ENCODE measurements at places on chromosomes 1 and 21. TPM values are rescaled to one million over a fixed set of nuclear protein-coding genes. Genes with fewer than 3 reads are reported as not detected.

The OR2T2 gene
- not detected for total RNA-seq

The KRTAP19-3 gene
- total RNA-seq = not detected

The SAMSN1 gene
- total RNA-seq = 92.3 TPM

The GUCA2A gene
- total RNA-seq = not detected

The MAP3K21 gene
- total RNA-seq = 5.0 TPM

The RSPH1 gene
- not detected for total RNA-seq

The NTRK1 gene
- total RNA-seq = 3.6 TPM

The NID1 gene
- total RNA-seq = 0.08 TPM

The COL24A1 gene
- total RNA-seq = not detected

The DDX20 gene
- total RNA-seq = 23.8 TPM

The TMEM82 gene
- total RNA-seq = not detected

The GJA4 gene
- total RNA-seq = not detected

The TMEM63A gene
- total RNA-seq = 31.3 TPM

The ZNF648 gene
- not detected for total RNA-seq

The THEM5 gene
- not detected for total RNA-seq

The ARTN gene
- not detected for total RNA-seq

The LCK gene
- total RNA-seq = 279 TPM

The STIL gene
- total RNA-seq = 22.2 TPM

The CHIA gene
- not detected for total RNA-seq

The CRABP2 gene
- total RNA-seq = 0.89 TPM

The LMX1A gene
- not detected for total RNA-seq

The SLC25A34 gene
- 0.75 TPM for total RNA-seq

The SFN gene
- 0.27 TPM for total RNA-seq

The CD48 gene
- 307 TPM for total RNA-seq

The C1orf94 gene
- not detected for total RNA-seq

The NGF gene
- not detected for total RNA-seq

The TATDN3 gene
- 16.5 TPM for total RNA-seq

The B3GALNT2 gene
- 17.7 TPM for total RNA-seq

The CLCA1 gene
- total RNA-seq = not detected

The REN gene
- total RNA-seq = not detected

The CCT3 gene
- 528 TPM for total RNA-seq

The AKR1A1 gene
- 203 TPM for total RNA-seq

The RHOU gene
- total RNA-seq = 0.19 TPM

The KHDRBS1 gene
- total RNA-seq = 208 TPM

The FLG2 gene
- not detected for total RNA-seq

The ZSCAN20 gene
- total RNA-seq = 3.5 TPM

The S100B gene
- 0.71 TPM for total RNA-seq

The CNKSR1 gene
- 1.1 TPM for total RNA-seq

The NBPF26 gene
- total RNA-seq = 18.9 TPM

The LEMD1 gene
- 0.57 TPM for total RNA-seq

The ZSWIM5 gene
- total RNA-seq = 1.1 TPM

The TLCD4 gene
- total RNA-seq = 0.10 TPM

The LHX8 gene
- not detected for total RNA-seq
